ENCODE measurements at places on chromosomes 7 and 10.

GRCh38 chr7:64775289-64775688, 18.9 kb upstream of the ZNF138 start:
- DNase-seq, result no peak

GRCh38 chr10:43702936-43703281, 54.2 kb upstream of the ZNF32 start:
- no peak for DNase-seq

DNA sequence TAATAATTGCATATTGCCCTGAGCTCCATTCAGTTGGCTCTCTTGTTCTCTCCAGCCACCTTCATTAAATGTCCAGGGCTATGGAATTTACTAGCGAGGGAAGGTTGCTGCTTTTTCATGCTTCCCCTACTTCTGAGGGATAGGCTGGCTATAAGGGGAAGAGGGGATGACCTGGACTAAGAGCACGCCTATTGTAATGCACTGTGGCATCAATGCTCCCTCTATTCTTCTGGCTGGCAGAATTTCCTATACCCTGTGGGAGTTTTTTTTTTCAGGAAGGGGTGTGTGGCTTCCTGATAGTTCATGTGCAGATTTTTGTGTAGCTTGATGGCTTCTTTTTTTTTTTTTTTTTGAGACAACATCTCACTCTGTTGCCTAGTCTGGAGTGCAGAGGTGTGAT, 155.8 kb downstream of the SND1 start:
- DNase-seq, result no peak

GRCh38 chr10:26214004-26214403, 2.6 kb upstream of the GAD2 start:
- DNase-seq, result no peak

GRCh38 chr7:110205899-110206298, 885.0 kb upstream of the LRRN3 start:
- no peak for DNase-seq

GRCh38 chr10:15897287-15897686, 37.0 kb upstream of the MINDY3 start:
- DNase-seq, result no peak

DNA sequence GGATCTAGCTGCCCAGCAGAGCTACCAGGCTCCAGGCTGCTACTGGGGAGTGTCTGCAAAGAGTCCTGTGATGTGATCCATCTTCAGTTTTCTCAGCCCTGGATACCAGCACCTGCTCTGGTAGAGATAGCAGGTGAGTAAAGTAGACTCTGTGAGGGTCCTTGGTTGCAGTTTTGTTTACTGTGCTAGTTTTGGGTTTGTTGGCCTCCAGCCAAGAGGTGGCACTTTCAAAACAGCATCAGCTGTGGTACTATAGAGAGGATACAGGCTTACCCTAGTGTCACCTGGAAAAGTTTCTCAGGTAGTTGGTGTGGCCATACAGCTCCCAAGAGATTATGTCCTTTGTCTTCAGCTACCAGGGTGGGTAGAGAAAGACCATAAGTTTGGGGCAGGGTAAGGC, 56.3 kb downstream of the MTERF1 start:
- DNase-seq, result no peak

DNA sequence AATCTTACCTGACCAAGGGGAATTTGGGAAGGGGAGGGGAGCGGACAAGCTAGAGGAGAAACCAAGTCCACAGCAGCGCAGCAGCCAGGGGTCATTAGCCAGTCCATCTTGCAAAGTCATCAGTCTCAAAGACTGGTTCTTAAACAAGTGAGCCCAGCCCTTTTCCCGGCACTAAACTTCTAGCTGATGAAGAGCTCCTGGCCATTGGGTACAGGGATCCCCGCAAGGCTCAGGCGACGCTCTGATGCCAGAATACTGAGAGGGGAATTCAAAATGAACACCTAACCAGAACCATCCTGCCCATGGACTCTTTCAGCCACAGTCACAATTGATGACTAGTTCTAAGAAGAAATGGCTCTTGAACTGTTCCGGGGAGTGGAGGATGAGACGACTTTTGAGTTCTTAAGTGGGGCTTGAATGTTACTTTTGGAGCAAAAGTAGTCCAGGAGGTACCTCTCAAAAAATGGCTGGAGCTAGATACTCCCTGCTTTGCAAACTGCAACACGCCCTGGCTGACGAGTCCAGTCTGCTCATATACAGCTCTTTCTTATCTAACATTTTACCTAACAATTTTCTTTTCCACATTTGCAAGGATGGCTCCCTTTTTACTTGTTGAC, 2.5 kb upstream of the TWIST1 start:
- DNase-seq, result no peak

GRCh38 chr7:49866076-49866735, 92.8 kb downstream of the VWC2 start:
- no peak for DNase-seq

DNA sequence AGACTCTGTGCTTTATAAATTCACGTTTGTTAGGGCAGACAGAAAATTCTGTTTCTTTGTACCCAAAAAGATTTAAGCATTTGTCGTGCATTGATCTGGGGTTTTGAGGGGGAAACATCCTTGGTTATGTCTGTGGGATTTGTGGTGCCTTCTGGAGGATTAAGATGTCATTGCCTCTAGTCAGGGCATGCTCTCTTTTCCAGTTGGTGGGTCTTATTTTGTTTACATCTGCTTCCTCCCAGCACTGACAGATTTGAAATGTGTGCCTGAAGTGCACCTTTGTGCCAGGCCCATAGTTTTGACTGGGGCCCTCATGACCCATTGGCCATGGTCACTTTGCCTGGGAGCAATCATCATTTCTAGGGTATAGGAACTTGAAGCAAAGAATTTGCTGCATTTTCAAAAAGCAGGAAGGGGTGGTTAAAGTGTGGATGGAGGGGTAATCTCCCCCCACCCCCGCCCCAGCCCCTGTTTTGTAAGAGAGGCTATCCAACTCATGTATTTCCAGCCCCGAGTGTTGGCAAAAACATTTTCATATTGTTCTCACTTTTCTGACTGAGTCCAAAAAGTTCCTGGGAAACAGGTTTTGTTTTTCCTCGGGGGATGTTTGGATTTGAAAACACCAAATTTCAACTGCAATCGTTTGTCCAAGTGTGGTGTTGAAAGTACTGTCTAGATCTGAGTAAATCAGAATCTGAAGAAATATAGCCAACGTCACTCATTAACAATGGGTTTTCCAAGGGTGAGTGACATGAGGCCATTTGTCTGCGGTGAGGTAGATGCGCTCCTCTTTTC, 388.2 kb upstream of the GALNT17 start:
- no peak for DNase-seq

- DNase-seq, result no peak
These were observed 113.5 kb downstream of the AHR start for GRCh38 chr7:17411922-17412321.

DNA sequence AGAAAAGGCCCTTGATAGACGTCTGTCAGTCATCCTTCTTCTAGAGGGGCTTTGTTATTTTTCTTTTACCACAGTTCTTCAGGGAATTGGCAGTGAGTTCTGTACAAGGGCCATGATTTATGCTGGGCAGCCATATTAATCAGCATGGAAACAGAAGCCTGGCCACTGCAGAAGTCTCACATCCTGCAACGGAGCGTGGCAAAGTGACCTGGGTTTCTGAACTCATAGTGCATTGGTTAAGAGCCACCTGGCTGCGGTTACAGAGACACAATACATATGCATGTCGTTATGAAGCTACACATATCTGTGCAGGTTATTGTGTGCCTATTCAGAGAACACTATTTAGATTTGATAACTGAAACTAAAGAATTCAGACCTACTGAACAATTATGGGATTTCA, 419.4 kb upstream of the CELF2 start:
- no peak for DNase-seq

- DNase-seq, result no peak
These were observed 89.9 kb upstream of the CAPZA2 start for GRCh38 chr7:116772423-116772863.

- DNase-seq, result no peak
These were observed 57.4 kb downstream of the MINDY4 start for GRCh38 chr7:30828591-30828990.

DNA sequence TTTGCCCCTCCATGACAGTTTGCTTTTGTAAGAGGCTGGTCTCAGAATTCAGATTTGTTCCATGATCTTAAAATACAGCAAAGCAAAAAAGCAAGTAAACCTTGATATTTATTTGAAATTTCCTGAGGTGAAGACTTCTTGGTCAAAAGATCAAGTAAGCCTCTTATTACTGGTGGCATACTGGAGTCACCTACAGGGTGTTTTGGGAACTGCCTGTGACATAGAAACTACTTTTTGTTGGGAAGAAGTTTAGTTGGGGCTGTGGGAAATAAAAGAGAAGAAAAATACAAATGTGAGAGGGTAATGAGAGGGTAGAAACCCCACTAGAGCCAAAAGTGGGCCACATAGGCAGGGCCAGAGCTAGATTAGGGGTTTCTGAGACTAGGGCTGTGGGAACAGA, 217.9 kb downstream of the OTUD1 start:
- no peak for DNase-seq

DNA sequence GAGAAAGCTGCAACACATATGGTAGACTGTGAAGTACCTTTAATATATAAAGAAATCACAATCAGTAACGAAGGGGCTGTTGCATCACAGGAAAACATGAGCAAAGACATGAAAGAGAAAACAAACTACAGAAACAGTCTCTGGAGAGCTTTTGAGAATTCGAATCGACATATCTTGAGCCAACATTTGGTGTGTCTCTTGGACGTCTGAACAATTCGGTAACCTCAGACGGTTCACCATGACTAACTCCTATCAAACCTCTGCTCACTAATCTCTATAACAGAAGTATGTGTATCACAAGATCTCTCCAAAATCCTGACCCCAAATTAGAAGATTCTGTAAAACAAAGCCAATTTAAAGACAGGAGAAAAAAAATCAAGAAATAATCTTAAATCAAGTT, 262.0 kb upstream of the YAE1 start:
- DNase-seq, result no peak

DNA sequence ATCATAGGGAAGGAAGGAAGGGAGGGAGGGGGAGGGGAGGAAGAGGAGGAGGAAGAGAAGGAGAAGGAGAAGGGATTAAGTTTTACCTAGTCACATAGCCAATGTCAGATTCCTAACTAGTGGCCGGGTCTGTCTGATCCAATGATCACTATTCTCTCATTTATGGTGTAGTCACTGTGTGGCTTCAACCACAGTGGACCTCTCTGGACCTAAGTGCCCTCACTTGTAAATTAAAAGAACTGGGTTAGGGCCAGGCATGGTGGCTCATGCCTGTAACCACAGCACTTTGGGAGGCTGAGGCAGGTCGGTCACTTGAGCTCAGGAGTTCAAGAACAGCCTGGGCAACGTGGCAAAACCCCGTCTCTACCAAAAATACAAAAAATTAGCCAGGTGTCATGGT, 6.6 kb upstream of the SERPINE1 start:
- DNase-seq, result no peak

- no peak for DNase-seq
These were observed 7.9 kb upstream of the NUDCD3 start for GRCh38 chr7:44498230-44498954.

DNA sequence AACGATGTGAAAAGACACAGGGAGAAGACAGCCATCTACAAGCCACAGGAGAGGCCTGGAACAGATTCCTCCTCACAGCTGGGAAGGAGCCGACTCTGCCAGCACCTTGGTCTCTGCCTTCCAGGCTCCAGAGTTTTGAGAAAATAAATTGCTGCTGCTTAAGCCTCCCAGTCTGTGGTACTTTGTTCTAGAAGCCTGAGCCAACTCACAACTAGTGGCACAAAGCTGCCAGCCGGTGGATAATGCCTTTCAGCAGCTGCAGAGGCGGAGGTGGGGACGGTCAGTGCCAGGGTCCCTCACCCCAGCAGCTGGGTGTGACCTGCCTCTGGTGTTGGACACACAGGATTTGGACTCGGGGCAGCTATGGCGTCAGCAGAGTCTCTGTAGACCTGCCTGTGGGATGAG, 255.4 kb upstream of the PITRM1 start:
- DNase-seq, result no peak

DNA sequence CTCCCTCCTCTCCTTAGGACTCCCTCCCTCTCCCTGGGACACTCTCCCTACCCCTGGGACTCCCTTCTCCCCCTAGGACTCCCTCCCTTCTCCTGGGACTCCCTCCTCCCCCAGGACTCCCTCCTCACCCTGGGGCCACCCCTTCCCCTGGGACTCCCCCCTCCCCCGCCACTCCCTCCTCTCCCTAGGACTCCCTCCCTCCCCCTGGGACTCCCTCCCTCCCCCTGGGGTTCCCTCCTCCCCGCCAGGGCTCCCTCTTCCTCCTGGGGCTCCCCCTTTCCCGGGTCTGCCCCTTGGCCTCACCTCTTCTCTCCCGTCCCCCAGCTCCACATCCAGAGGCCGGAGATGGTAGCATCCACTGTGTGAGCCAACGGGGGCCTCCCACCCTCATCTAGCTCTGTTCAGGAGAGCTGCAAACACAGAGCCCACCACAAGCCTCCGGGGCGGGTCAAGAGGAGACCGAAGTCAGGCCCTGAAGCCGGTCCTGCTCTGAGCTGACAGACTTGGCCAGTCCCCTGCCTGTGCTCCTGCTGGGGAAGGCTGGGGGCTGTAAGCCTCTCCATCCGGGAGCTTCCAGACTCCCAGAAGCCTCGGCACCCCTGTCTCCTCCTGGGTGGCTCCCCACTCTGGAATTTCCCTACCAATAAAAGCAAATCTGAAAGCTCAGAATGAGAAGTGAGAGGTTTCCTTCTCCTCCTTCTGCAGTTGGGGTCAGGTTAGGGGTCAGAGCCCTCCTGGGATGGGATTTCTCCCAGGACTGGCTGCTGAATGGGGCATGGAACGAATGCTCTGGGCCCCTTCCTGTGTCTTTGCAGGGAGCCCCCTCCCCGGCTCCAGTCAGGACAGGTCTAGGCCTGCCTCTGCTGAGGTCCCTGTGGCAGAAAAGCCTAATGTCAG, 1.4 kb upstream of the MUC17 start:
- DNase-seq, result no peak

GRCh38 chr7:78226059-78226719, 427.6 kb downstream of the PHTF2 start:
- DNase-seq, result no peak

DNA sequence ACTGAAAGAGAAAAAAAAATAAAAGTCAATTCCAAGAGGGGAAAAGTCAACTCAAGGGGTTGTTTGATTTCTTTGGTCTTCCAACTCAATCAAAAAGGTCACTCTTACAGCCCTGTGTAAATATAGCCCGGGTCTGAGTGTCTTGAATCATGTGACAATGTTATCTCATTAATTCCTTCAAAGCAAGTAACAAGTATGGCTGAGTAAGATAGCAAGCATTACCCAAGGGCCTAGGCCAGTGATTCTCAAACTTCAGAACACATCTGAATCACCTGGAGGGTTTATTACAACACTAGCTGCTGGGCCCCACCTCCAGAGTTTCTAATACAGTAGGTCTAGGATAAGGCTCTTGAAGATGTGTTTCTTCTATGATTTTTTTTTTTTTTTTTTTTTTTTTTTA, 125.0 kb downstream of the PRLHR start:
- DNase-seq, result no peak

Measured in activated CD8-positive, alpha-beta memory T cell treated with anti-CD3 and anti-CD28 coated beads for 1 hour (primary cell).